ENCODE measurements at places on chromosomes 4 and X.

GRCh38 chrX:118115953-118116712 is 477 bp downstream of the KLHL13 start:
- DNase-seq, result no peak

- DNase-seq, result no peak
Measured at GRCh38 chr4:82398263-82398662, 24.5 kb upstream of the HNRNPD start.

GRCh38 chr4:2280531-2281300 is 18.8 kb upstream of the MXD4 start:
- DNase-seq, result no peak

GRCh38 chr4:105068516-105068915 is 78.2 kb upstream of the TET2 start:
- peak; percentile 14 for DNase-seq

GRCh38 chr4:169566021-169566818 is 46.2 kb downstream of the NEK1 start:
- no peak for DNase-seq

- no peak for DNase-seq
Measured at GRCh38 chr4:5474756-5475155, 233.6 kb downstream of the EVC2 start.

- no peak for DNase-seq
Measured at GRCh38 chr4:101284546-101284945, 62.8 kb downstream of the PPP3CA start.

Data from NCI-H2081 treated with DMSO at 0.1 percent for 48 hours (cell line).